ENCODE measurements at places on chromosomes 6 and 20.

- no peak for DNase-seq
Measured at GRCh38 chr6:6932341-6932740, 175.4 kb upstream of the RREB1 start.

DNA sequence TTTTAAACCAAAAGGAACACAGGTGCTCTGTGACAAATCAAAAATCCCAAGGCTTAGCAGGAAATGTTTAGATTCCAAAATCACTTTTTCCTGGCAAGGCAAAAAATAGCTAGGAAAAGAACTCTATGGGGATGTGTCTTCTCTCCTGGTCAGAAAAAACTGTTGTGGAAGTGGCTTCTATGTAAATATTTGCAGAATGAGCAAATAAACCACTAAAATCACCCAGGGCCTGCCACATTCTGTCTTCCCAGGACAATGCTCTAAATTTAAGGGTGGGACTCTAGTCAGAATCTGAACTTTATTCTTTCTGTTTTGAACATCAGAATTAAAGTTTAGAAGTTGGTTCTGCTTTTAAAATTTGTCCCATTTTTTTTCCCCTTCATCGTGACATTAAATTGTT is 29.3 kb downstream of the GCM1 start:
- peak; percentile 39 for DNase-seq

- no peak for DNase-seq
Measured at GRCh38 chr6:7672066-7673062, 53.5 kb upstream of the BMP6 start.

DNA sequence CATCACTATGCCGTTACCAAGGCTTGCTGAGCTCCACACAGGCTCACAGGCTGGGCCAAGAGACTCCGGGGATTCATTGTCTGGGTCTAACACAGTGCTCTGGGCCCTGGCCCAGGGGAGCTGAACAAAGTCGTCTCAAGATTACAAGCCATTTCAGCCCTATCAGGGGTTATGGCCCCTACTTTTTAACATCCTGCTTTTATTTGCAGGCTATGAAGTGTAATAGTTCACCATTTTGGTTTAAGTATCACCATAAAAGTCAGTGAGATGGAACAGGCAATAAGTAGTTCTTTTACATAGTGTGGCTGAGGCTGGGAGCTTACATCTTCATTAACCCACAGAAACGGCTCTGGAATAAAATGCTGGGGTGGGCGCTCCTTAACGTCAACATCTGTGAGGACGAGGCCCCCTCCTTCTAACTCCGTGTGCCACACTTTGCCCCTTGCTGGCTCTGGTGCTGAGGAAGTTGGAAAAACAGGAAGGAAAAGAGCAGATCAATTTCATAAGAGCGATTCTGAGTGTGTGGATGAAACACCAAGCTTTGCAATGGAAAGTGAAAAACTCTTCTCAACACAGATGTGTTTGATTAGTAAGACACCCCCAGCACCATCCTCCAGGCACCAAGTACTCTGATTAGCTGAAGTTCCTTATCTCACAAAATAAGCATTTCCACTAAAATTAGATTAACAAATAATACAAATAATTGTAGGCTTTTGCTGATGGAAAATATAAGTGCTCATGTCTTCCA is 447.3 kb downstream of the MAFB start:
- no peak for DNase-seq

- DNase-seq = no peak
Measured at GRCh38 chr20:33443006-33443511, 504 bp downstream of the SNTA1 start.

- DNase-seq = no peak
Measured at GRCh38 chr6:61980622-61981021, 305.4 kb downstream of the KHDRBS2 start.

DNA sequence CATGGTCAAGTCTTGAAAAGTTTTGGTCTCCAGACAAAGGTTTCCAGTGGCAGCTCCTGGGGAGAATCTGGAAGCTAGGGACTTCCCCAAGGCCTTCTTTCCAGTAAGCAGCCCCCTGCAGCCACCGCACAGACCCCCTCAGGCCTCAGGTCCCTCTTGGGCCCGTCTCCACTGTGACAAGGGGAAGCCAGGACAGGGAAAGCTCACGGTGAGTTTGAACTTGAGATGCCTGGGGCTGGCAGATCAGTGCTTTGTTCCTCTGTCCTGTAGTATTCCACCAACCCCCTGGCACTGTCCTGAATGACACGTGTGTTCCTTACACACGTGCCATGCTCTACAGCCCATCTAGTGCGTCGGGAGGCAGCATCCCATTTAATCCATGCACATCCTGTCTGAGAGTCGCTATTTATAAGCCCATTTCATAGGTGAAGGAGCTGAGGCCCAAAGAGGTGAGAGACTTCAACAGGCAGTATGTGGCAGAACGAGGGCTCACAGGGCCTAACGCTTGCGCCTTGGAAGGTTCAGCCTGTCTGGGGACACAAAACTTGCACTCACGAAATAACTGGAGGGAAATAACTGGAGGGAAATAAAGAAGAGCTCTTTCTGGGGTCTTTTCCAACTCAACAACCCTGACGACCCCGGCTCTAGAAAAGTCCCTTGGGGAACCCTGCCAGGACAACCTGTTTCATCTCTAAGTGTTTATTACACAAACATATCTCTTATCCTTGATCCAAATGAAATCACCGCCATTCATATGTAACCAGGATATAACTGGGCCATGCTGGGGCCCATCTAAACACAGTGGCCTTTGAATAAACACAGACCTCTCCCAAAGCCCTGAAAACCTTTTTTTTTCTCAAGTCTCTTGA is 123.0 kb downstream of the BANF2 start:
- DNase-seq = no peak

GRCh38 chr20:49510562-49511122 is 28.2 kb upstream of the KCNB1 start:
- DNase-seq = no peak

DNA sequence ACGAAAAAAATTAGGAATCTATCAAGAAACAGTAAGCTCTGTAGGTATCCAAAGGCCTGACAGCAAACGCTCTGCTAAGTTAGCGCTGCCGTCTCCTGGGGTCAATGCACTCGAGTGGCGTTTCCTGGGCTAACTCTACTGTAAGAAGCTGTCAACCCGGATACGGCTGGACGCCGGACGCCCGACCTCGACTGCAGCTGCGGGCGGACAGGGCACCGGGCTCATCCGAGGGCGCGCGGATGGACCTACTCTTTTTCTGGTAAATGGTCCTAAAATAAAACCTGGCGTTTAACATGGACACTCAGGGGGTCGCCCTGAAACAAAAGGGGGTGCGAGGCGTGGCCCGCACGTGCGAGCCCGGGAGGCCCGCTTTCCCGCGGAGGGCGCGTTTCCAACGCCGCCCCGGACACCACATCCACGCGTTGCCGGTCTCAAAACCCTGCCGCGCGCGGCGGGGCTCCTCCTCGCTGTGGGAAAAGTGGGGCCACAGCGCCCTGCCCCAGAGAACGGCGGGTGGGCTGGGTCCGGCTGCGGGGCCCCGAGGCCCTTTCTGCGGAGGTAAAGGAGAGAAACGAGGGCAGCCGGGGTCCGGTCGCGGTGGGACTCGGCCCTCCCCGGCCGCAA is 537 bp downstream of the TCP1 start:
- DNase-seq = no peak

- DNase-seq = no peak
Measured at GRCh38 chr20:11067359-11067758, 393.6 kb upstream of the JAG1 start.

DNA sequence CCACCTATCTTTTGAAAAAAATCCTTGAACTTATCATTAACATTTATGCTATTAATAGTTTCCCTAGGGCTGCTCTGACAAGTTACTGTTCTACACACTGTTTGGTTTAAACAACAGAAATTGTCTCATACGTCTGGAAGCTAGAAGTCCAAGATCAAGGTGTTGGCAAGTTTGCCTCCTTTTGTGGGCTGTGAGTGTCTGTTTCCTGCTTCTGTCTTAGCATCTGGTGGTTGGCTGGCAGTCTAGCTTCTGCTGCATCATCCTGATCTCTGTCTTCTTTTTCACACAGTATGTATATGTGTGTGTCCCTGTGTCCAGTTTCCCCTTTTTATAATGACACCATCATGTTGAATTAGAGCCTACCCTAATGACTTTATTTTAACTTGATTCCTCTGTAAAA is 154.8 kb downstream of the RPS12 start:
- no peak for DNase-seq

GRCh38 chr6:89433252-89434149 is 549 bp downstream of the ANKRD6 start:
- peak; percentile 23 for DNase-seq

- DNase-seq = no peak
Measured at GRCh38 chr6:162069995-162070394, 657.6 kb downstream of the PRKN start.

GRCh38 chr6:168200571-168201134 is 118.9 kb downstream of the DACT2 start:
- no peak for DNase-seq

- no peak for DNase-seq
Measured at GRCh38 chr20:18831830-18832499, 18.4 kb downstream of the SCP2D1 start.

DNA sequence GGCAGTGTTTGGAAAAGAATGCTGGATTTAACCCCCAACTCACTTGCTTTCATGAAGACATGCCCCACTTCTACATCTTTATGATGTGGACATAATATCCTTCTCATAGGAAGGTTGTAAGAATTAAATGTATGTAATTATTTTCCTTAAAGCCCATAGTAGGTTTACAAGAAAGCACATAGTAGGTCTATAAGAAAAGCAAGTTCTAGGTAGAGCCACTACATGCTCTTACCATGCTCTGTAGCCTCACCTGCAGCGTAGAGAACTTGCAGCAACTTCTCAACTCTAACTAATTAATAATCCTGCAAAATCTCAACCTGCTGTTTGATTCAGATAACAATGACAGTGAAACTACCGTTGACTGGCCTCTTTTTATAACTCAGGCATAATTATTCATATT is 288.4 kb downstream of the TSHZ2 start:
- DNase-seq = no peak

GRCh38 chr6:2450546-2450945 is 205.1 kb upstream of the GMDS start:
- peak; percentile 54 for DNase-seq
